ENCODE measurements at places on chromosomes 5 and 9.

- DNase-seq, result no peak
Observed at GRCh38 chr5:171596391-171596878, 177.0 kb downstream of the FGF18 start.

- no peak for DNase-seq
Observed at GRCh38 chr5:181047288-181047687, 7.2 kb downstream of the BTNL9 start.

GRCh38 chr9:127106466-127106855 is 16.0 kb downstream of the ANGPTL2 start:
- DNase-seq, result no peak

DNA sequence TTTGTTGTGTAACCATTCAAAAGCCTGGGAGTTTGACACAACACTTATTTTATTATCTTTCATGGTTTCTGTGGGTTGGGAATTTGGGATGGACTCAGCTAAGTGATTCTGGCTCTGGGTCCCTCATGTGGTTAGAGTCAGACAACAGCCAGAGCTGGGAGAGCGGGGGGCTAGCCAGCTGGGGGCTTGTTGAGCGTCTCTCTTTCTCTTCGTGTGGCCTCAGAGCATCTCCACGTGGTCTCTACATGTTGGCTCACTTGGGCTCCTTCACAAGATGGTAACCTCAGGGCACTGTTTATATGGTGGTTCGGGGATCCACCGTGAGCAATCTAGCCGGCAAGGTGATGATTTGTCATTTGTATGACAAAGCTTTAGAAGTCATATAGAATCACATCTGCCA is 73.6 kb downstream of the FSTL4 start:
- no peak for DNase-seq

DNA sequence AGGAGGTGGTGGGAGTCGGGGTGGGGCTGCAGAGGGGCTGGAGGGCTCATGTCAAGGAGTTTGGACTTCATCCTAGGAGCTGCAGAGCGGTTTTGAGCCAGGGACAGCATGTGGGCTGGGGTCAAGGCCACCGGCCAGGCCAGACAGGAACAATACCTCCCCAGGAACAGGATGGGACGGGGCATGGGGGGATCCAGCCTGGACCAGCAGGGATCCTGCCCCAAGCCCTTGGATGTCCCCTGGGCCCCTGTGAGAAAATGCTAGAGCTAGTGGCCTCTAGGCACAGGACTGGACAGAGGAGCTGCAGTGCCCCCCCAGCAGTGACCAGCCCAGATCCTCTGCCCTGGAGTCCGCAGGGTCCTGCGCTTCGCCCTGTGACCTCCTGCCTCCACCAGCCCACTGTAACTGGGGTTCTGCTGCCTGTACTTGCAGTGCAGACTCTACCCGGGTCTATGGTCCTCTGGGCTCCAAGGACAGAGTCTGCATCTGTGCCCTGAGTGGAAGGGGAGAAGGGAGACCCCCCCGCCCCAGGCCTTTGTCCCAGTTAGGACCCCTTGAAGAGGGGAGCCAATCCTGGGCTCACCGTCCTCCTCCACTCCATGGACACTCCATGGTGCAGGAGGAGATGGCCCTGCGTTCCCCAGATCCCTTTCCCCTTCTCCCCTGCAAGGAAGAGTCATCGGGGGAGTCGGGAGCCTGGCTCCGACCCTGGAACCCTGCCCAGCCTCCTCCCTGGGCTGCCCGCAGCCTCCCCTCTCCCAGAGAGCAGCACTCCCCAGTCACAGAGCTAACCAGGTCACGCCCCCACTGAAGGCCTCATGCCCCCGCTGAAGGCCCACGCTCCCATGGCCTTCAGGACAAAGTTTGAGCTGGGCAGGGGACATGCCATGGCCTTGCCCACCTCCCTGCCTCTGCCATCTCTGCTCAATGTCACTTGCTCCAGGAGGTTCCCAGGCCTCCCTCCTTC is 3.0 kb upstream of the MXD3 start:
- no peak for DNase-seq
